NAMALWA (cell line): ENCODE measurements at places on chromosomes 13 and 19.

- DNase-seq = no peak
Measured at GRCh38 chr13:45092663-45093062, 27.6 kb upstream of the GTF2F2 start.

GRCh38 chr19:15296841-15297415 lies 35.4 kb downstream of the BRD4 start:
- DNase-seq = no peak

GRCh38 chr19:45179072-45179891 lies 698 bp downstream of the BLOC1S3 start:
- DNase-seq = peak; percentile 36

GRCh38 chr13:110047496-110047895 lies 259.5 kb downstream of the COL4A1 start:
- no peak for DNase-seq

DNA sequence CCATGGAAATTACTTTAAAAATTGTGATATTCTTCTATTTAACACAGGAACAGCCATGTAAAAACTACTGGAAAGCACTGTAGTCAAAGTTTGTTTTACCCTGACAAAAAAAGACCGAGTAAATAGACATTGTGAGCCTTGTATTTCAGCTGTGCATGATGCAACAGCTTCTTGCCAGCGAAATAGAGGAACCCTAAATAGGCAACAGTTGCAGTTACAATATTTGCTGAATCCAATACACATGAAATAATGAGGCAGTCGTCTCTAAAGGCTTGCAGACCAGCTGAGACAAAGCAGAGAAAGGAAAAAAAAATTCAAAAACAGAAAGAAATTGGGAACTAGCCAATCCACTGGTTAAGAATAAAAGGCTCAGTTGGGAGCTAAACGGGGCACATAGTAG lies 1001.1 kb downstream of the OLFM4 start:
- peak; percentile 44 for DNase-seq

GRCh38 chr13:113905018-113905417 lies 41.1 kb upstream of the GAS6 start:
- DNase-seq = no peak

GRCh38 chr13:95533545-95534160 lies 18.9 kb upstream of the CLDN10 start:
- DNase-seq = no peak

DNA sequence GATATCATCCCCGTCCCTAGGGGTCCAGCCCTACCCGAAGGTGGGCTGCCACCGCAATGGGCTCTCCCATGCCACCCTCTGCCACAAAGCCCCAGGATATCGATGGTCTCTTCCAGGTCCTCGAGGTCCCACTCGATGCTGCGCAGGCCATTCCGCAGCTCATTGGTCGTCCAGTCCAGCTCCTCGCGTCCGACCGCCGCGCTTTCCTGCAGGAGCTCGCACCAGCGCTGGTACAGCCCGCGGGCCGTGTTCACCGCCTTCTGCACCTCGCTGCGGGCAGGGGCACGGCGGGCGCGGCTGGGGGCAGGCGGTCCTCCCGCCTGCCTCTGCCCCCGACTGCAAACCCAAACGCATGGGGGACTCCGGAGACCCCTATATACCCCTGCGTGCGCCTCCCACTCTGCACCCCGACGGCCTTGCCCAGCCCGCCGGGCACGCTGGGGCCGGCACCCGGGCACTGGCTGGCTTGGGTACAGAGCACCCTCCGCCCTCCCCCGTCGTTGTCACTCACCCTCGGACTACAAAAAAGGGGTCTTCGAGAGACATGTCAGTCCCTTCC lies 468 bp downstream of the STX10 start:
- no peak for DNase-seq

DNA sequence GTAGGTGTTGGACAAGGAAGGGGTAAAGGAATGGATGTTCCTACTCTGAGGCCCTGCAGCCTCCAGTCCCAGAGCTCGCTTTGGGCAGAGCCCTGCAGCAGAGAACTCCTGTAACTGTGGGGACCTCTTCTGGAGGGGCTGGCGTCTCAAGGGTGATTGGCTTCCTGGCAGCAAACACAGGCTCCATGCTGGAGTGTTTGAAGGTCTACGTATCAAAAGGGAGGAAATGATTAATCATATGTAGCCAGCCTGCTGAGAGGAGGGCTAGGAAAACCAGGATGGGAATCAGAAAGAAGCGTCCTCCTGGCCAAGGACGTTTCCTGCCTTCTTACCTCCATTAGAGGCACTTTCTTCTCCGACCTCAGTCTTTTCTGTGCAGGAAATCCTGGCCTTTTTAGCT lies 208.5 kb downstream of the TSHZ3 start:
- no peak for DNase-seq

DNA sequence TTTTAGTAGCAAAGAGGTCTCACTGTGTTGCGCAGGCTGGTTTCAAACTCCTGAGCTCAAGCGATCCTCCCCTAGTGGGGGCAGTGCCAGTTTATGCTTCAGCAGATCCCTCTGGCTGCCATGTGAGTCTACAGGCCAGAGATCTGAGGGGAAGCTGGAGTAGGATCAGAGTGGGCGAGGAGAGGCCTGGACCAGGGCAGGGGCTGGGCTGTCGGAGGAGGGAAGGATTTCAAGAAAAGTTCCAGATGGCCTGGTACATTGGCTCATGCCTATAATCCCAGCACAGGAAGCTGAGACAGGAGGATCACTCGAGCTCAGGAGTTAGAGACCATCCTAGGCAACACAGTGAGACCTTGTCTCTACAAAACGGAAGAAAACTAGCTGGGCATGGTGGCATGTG lies 9.8 kb downstream of the DHX34 start:
- DNase-seq = no peak

DNA sequence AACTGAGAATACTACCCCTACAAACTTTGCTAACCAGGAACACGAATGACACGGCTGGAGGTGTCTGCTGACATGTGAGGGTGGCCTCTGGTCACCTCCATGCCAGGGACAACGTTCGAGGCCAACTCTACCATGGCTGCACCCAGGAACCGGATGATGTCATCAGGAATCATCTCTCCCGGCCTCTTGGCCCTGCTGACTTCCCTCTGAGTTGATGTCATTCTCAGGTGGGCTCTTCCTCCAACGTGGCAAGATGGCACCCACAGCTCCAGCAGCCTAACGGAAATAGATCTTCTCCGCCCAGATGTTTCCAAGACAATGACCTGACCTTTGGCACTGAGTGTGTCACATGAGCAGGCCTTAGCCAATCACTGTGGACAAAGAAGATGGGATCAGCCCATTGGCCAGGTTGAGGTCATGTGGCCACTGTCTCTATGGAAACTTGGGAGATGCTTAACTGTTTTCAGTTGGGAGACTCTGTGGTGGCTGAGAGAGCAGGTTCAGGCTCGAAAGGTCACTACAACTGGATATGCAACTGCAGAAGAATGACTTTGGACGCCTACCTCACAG lies 15.0 kb downstream of the MBD3L2B start:
- DNase-seq = peak; percentile 51

DNA sequence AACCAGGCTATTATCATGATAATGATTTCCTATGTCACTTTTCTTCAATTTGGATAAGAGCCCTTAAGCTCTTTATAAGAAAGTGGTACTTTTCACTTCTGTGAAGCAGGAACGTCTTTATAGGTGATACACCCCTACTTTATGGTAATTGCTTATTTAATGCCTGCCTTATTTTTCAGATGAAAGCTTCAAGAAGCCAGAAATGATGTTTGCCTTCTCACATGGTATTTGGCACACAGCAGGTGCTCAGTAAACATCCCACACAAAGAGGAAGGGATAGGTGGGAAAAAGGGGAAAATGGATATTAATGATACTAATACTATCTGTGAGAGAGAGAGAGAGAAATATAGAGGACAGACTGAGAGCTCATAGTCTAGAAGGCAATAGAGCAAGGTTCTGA lies 29.0 kb upstream of the WASF3 start:
- no peak for DNase-seq

DNA sequence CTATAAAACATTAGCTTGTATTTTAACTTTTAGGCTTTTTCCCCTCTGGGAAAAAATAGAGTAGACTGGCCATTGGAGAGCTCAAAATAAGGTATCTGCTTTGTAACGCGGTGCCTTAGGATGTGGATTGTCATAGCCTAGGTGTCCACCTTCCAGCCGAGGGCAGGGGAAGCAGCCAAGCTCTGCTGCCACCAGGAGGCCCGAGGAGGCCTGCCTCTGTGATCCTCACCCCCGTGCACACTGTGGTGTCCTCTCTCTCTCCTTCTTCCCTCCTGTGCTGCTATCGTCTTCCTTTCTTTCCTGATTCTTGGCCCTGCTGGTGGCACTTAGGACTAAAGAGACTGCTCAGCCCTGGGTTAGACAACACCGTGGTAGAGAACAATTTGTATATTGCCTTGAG lies 11.3 kb downstream of the HNRNPM start:
- no peak for DNase-seq

DNA sequence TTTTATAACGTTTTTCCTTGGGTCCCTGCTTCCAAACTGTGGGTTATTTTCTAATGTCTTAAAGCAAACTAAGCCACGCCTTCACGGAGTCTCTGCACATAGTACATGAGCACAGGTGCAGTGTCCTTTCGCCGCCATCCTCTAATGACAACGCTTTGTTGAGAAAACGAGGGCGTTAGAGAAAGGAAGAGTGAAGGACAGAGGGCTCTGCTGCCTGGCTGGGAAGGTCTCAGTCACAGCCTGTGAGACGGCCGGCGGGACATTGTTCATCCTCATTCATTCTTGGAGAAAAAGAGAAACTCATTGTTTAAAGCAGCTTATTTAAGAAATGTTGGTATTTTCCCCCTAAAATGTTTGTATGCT lies 9.5 kb downstream of the IL17D start:
- DNase-seq = no peak

DNA sequence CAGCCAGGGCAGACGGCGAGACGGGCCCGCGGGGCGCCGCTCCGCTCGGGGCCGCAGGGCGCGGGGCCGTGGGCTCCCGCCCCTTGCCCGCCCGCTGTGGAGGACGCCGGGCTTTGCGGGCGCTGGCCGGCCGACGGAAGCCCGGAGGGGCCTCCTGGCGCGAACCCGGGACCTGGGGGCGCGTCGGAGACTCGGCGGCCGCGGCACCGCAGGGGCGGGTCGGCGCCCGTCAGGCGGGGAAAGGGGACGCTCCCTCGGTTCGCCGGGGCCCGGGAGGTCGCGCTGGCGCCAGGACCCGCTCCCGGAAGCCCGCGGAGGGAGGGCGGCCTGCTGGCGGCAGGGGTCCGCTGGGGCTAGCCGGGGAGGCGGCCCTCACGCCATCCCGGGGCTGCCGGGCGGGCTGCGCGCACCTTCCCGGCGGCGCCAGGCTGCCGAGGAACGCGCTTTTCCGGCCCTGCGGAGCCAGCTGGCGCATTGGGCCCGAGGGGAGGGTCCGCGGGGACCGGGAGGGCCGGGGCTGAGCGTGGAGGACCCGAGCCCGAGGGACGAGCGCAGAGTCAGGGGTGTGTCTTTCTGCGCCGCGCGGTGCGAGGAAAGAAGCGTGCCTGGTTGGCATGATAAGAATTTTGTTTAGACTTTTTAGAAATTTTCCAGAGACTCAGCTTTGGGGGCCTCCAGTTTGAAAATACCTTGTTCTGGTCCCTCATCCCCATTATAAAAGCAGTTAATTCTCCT lies 511 bp downstream of the GARRE1 start:
- peak; percentile 34 for DNase-seq

- DNase-seq = peak; percentile 2
Measured at GRCh38 chr19:10432736-10433130, 12.4 kb downstream of the PDE4A start.

DNA sequence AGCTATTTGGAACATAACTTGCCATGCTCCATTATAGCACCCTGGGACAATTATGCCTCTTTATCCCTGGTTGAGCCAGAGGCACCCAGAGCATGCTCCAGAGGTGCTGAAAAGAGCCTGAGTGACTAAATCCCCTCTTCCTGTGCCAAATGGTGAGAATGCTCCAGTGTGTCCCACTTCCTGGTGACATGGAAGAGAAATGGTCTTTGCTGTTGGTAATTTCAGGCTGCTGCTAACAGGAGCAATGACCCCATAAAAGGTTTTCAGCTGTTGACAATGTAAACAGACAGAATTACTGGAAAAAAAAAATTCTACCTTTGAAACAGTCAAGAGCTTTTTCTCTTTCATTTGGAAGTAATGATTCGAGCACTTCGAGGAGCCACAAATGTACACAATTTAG lies 341.8 kb downstream of the FGF9 start:
- no peak for DNase-seq
